ENCODE measurements at places on chromosomes 1 and 21.
A peak's percentile ranks its signal among the peaks of the same experiment; 100 is the strongest.

GRCh38 chr1:203273869-203274602 is 31.3 kb upstream of the BTG2 start:
- no peak for DNase-seq

DNA sequence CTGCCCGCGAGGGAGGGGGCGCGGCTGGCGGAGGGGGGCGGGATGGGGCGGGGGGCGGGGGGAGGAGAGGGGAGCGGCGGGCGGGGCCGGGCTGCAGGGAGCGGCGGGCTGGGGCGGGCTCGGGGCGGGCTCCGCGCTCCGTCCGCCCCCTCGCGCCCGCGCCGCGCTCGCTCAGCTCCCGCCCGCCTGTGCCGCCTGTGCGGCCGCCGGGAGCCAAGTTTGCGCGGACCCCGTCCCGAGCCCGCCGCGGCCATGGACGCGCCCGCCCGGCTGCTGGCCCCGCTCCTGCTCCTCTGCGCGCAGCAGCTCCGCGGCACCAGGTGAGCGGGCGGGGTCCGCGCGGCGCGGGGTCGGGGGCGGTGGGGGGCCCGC is at the start of gene GABRD:
Gene GABRD (plus strand): TSS at position 174 of the 372 bp plus-strand sequence. CDS start 79 bp downstream, at position 253.
- DNase-seq = no peak

GRCh38 chr1:64062941-64063581 is 140.4 kb upstream of the UBE2U start:
- peak; percentile 75 for DNase-seq

- DNase-seq = no peak
Measured at GRCh38 chr1:82346141-82346540, 545.4 kb downstream of the ADGRL2 start.

- DNase-seq = peak; percentile 36
Measured at GRCh38 chr1:1345384-1345783, 3.8 kb downstream of the DVL1 start.

DNA sequence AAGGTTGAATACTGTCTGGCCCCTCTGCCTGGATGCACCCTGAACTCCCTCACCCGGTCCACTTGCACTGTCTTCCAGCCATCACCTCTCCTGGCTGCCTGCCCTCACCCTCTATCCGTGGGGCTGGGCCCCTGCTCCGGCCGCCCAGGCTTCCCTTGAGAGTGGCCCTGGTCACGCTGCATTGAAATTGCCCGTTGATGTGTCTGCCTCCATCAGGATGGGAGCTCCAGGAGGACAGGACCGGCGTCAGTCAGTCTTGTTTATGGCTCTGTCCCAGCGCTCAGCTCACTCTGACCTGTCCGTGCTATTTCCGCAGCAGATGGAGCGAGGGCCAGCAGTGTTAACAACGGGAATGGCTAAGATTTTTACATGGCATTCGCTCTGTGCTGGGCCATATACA is 34.9 kb downstream of the FOXO6 start:
- no peak for DNase-seq

GRCh38 chr1:16204634-16205333 is 7.7 kb downstream of the ARHGEF19 start:
- DNase-seq = no peak

DNA sequence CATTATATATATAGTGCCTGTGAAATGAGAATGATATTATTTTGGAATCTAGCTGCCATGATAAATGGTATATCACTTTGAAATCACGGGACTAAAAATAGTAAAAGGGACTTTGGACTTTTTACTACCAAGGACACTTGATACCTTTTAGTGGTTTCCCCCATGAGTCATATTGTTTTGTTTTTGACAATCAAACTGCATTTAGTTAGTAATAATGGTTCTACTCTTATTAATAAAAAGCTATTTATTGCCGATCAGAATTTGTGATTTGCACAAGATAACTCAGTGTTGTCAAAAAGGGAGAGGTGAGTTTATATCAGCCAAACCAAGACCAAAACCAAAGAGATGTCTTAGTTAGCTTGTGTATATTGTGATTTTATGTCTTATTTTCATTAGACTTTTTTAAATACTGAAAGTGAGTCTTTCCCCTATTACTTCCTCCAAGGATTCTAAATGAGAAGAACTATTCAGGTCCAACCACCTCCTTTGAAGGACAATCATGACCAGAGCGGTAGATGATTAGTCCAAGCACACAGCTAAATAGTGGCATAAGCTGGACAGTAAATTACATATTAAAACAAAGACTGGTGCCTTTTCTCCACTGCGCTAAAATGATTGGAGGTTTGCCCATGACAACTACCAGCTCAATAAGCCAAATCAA is 281.7 kb upstream of the ESRRG start:
- no peak for DNase-seq

DNA sequence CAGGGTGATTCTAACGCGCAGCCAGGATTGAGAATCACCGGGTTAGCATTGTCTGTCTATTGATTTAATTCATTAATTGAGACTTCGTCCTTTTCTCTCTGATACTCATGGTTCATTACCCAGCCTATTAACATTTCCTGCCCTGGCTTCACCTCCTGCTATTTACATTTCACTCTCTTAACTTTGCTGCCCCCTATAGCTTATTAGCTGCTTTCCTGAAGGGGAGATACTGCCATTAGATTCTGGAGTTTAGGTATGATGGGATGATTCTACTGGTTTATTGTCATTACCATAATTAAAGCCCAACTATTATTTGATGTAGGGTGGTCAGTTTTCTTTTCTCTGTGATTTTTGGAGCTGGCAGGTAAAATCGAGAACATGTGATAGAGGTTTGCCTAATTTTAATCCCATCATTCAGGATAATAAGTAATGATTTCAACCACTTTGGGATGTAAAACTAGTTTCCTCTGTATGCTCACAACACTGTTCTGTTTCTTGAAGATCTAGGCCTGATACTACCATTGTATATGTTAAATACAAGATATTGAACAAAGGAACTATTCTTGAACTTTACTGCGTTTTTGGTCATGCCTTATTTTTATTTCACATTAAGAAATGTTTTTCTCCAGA is 6.4 kb downstream of the PPP2R5A start:
- peak; percentile 50 for DNase-seq

DNA sequence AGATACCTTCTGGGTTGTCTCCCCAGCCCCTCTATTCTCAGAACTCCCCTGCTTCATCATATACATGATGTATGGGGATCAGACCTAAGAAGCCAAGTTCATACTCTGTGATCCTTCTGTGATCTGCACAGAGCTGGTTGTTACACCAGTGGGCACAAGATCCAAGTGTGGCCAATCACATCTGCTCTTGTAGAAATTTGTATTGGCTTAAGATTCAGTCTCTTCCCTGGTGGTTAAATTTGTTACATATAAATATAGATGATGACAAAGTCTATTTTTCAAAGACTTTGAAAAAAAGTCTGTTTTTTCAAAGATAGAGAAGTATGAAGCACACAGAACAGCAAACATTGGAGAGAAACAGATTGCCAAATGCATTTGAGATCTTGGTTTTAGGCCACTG is 135.8 kb upstream of the FGGY start:
- DNase-seq = no peak

DNA sequence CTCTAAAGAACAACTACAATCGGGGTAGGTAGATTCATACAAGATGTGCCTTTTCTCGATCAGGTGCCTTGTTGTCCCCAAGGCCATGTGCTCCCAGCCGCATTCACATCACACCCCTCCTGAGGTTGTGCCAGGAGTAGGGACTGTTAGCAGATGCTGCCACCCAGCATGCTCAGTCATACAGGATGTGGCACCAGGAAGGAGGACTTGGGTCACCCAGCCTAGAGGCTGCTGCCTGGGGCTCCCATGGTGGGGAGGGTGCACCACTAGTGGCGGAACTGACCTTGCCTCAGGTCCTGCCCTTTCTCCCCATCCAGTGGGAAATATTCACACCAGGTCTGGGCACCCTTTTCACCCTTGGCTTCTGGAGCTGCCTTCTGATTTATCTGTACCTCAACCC is 8.3 kb downstream of the TEX35 start:
- DNase-seq = no peak

DNA sequence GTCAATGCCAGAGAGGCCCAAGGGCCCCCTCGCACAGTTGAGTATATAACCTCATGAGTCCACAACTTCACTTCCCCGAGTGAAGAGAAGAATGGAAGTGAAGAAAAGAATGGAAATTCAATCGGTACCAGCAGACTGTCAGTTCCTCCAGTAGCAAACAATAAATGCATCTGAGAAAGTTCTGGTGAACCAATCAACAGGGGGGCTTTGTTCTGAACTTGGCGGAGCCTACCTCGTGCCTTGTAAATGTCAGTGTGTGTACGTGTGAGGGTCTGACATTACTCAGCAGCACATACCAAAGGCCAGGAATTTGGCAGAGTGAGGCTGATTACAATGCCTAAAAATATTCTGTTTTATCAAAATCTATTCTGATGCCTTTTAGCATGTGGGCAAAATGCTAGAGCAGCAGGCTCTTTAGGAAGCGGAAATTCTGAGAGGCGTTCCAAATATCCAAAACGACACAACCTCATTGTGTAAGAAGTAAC is 238.5 kb downstream of the LTN1 start:
- no peak for DNase-seq
